Left lobe of liver (tissue), 2 donors: ENCODE measurements at places on chromosomes 2 and 18. TPM values are rescaled to one million over a fixed set of nuclear protein-coding genes. Genes with fewer than 3 reads are reported as not detected.

DNA sequence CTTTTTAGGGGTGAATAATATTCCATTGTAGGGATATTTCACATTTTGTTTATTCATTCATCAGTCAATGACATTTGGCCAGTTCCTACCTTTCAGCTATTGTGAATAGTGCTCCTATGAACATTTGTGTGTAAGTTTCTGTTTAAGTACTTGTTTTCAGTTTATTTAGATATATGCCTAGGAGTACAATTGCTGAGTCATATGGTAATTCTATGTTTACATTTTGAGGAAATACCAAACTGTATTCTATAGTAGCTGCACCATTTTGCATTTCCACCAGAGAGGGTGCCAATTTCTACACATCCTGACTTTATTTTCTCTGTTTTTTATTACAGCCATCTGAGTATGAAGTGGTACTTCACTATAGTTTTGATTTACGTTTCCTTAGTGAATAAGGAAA lies 54.4 kb upstream of the ZNF236 start:
- DNase-seq: no peak

DNA sequence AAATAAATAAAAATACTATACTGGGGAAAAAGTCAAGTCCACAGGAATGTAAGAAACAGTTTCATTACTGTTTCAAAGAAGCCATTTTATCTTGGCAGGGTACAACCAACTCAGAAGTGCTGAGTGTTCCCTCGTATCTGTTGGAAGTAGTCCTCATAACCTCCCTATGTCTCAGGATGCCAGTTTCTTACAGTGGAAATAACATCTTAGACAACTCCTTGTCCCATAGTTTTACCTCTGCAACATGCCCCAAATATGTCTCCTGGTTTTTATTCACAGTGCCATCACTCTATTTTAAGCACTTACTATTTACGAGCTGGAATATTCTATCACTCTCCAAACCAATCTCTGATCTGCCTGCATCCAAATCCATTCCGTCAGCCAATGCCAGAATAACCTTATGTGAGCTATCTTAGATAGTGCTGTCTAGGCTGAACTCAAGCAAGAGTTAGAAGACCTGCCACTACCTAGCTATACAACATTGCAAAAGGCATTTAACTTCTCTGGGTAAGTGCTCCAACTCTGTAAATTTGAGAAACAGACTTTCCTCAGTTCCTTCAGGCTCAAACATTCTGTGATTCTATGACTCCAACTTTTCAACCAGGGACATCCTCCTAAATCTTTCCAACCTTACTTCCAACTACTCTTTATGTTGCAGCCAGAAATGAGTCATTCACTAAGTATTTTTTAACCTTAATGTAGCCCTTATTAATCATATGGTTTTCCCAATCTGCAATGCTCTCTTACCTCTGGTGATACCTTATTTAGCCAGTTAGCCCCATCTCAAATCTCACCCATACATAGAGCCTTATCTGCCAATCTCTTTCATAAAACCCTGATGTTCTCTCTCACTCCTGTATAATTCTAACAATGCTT lies 66.7 kb downstream of the RTN4 start:
- DNase-seq: no peak

DNA sequence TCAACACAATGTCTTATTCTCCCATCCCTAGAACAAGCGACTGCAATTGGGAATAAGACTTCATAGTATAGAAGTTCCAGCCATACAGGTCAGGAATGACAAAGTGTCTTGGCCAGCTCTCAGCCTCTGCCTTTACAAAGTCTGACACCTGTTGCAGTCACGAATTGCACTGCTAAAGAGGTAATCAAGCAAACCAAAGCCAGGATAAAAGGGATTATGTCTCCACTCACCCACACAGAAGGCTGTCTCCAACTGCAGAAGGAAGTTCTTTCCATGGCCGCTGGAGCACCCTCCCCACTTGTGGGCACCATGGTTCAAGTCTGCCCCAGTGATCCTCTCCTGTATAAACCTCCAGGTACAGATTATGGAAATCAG lies 114.8 kb upstream of the PKDCC start:
- no peak for DNase-seq

Gene NMUR1
- 0.30 TPM for total RNA-seq

DNA sequence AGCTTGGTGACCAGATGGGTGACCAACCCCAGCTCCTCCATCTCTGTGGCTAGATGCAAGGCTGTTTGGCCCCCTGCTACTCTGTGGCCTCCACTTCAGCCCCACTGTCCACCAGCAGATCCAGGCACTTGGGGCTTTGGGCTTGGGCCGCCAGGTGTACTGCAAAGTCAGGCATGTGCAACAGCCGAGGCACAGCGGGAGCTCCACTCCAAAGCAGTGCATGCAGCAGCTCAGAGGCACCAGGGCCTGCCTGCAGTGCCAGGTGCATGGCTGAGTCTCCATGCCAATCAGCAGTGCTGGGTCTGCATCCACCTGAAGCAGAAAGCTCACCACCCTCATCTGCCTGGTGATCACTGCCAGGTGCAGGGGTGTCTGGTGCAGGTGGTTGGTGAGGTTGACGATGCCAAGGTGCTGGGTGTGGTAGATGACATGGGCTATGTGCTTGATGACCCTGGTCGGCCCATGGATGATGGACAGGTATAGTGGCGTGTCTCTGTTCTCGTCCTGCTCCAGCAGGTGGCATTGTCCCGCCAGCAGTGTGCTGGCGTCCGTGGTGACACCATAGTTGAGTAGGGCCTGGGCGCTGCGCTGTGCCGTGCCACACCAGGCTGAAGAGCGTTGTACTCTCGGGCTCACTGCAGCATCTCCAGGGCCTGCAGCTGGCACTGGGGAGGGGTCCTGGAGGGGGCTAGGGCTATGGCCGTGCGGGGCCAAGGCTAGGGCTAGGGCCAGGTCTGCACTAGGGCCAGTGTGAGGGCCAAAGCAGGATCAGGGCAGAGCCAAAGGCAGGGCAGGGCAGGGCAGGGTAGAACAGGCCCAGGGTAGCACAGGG lies 1.0 kb upstream of the ANKRD62 start:
- DNase-seq: peak; percentile 77

- DNase-seq: no peak
These were observed 183.8 kb upstream of the ZC3H15 start for GRCh38 chr2:186302263-186302662.

DNA sequence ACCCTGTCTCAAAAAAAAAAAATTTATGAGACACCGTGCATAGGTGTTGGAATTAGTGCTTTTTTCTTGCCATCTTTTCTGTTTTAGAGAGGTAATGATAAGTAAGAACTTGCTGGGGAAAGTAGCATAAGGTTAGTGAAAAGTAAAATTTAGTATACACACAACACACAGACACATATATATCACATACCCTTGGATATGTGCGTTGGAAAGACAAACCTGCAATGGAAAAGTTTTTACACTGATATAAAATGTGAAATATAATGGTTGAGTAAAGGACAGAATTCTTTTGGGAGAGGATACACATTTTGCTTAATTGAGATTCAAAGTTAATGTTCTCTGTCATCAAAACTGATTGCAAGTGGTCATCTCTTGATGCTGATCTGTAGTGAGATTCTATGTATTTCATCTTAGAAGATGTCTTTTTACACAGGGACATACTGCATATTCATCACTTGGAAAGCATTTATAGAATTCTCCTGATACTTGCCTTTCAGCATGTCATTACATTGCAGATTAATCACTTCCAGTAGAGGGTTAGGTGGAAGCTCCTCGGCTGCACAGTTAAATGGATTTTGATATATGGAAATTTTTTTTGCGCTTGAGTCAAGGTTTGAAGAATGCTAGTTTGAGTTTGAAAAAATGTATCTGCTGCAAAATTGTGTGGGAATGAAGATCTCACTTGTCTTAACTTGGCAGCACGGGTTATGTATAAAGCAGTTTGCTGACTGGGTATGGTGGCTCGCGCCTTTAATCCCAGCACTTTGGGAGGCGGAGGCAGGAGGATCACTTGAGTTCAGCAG lies 13.5 kb downstream of the PPP1CB start:
- no peak for DNase-seq

GRCh38 chr2:48328942-48329723 lies 200.8 kb upstream of the STON1 start:
- no peak for DNase-seq

Gene REEP1
- 0.50 TPM for total RNA-seq

Gene RTP5
- not detected for total RNA-seq

Gene KIAA2012
- total RNA-seq: 0.30 TPM

Gene ANKRD29
- 0.33 TPM for total RNA-seq

Gene TCF7L1
- 5.7 TPM for total RNA-seq

Gene METTL4
- 2.0 TPM for total RNA-seq

Gene GCG
- not detected for total RNA-seq

GRCh38 chr18:50796495-50796894 lies 23.3 kb downstream of the MRO start:
- DNase-seq: no peak

Gene AGFG1
- 21.9 TPM for total RNA-seq

- no peak for DNase-seq
These were observed 15.1 kb upstream of the MBOAT2 start for GRCh38 chr2:9018534-9018933.

DNA sequence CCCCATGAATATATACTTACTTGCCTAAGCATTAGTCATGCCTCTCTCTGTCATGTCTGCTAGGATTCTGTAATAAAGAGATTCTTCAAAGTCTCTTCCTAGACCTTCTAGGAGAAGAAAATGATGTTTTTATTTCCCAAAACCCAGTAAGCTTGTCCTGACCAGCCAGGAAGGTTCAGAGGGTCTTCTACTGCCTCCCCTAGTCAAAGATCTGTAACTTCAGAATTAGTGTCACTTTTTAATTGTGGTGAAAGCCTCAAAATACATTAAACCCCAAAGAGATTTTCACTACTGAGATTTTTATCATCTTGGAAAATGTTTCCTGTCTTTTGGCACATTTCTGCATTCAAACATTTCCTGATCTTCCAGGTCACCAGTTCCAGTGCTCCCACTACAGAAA lies 232.9 kb upstream of the STK17B start:
- no peak for DNase-seq

Gene NOL4
- total RNA-seq: 2.8 TPM

- DNase-seq: peak; percentile 86
These were observed at the start of gene TMBIM1 for GRCh38 chr2:218292048-218293014. TSS of gene TMBIM1 (minus strand) at chr2:218292503. CDS start at chr2:218282141, 10,362 bp downstream.

DNA sequence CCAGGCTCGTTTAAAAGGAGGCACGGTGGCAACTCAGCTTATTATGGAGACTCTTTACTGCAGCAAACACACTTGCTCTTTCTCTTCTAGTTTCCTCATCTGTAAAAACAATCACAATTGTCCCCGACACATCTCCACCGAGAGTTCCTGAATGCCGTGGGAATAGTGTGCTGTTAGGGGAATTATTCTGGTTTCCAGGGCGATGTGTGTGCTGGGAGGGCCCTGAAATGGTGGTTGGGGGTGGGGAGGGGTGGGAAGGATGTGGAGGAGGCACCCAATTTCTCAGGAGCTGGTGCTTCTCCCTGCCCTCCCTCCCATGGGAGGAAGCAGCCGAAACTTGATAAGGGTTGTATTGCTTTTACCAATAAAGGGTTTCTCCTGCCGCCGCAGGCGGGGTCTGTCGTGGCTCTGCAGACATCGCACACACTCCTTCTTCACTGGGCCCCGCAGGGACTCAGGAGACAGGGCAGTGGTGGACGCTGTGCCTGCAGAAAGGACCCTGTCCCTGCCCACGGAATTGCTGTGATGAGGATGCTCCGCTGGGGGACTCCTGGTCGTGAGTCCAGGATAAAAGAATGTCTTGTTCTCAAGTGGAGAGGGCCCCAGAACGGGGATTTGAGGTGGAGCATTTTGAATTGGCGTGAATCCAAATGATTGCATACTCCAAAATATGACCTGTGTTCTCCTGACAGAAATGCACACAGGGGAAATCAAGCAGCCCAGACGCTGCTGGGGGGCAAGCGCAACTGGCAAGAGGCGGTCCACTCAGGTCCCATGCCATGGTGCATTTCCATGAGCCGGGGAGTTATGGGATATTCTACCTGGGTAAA lies 119.2 kb downstream of the ACKR3 start:
- DNase-seq: no peak

Gene PLCD4
- total RNA-seq: 0.43 TPM

GRCh38 chr18:58288921-58289797 lies 245.1 kb downstream of the NEDD4L start:
- DNase-seq: no peak

Gene KCNJ3
- 0.78 TPM for total RNA-seq

DNA sequence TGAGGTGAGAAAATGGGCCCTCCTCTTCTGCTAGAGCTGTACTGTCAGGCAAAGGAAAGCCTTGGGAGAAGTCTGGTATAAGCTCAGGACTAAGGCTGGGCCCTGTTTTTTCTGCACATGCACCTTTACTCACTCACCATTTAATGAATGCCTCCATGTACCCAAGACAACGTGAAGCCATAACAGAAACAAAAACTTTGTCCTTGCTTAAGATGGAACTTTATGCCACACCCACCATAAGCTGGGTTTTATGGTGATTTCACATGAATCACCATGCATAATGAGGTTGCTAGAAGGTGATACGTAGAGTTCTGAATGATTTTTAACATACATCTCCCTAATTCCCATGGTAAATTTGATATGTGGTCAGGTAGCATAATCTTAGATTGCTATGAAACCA lies 63.7 kb upstream of the CYP26B1 start:
- no peak for DNase-seq

- DNase-seq: no peak
These were observed 38.5 kb upstream of the ATG16L1 start for GRCh38 chr2:233213011-233213410.

Gene ATP6V1B1
- total RNA-seq: not detected

Gene ARHGEF33
- 0.10 TPM for total RNA-seq

DNA sequence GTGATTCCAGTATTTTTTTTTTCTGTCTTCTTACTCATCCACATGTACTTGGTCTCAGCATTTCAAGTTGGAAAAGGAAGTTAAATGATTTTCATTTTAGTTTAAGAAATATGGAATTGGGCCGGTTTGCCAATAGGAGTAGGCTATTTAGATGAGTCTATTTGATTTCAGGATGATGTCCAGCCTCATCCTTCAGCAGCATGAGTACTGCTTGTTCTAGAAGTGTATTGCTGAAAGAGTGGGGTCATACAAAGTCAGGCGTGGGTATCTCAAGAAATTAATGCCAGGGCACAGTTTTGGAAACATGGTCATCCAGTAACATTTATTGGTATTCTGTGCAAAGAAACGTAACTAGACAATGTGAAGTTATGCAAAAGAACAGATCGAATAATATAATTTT lies 44.9 kb upstream of the MSTN start:
- DNase-seq: no peak

DNA sequence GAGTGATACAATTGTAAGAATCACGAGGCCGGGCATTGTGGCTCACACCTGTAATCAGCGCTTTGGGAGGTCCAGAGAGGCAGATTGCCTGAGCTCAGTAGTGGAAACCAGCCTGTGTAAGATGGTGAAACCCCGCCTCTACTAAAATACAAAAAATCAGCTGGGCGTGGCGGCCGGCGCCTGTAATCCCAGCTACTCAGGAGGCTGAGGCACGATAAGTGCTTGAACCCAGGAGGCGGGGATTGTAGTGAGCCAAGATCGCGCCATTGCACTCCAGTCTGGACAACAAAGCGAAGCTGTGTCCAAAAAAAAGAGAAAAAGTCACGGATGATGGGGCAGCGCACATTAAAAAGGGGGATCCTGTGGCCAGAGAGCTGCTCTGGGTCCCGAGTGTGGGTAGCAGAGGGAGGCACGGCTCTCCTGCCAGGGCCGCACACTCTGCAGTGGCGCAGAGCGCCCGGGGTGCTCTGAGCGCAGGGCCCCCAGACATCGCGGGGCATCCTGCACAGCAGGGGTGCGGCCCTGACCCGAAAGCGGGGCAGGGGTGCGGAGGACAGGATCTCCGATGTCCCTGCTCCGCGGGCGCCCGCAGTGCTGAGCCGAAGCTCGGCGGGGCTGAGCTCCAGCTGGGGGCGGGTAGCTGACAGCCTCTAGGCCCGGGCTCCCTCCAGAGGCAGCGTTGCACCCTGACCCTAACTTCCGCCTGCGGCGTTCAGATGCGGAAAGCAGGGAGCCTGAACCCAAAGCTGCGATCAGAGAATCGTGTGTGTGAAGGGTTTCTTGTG lies 30.4 kb upstream of the RAB6D start:
- DNase-seq: no peak
